MG63 (cell line): ENCODE measurements at places on chromosomes 3 and 15. TPM values are rescaled to one million over a fixed set of nuclear protein-coding genes. Genes with fewer than 3 reads are reported as not detected.

- DNase-seq: no peak
These were observed 748.9 kb downstream of the MECOM start for GRCh38 chr3:168914662-168915061.

DNA sequence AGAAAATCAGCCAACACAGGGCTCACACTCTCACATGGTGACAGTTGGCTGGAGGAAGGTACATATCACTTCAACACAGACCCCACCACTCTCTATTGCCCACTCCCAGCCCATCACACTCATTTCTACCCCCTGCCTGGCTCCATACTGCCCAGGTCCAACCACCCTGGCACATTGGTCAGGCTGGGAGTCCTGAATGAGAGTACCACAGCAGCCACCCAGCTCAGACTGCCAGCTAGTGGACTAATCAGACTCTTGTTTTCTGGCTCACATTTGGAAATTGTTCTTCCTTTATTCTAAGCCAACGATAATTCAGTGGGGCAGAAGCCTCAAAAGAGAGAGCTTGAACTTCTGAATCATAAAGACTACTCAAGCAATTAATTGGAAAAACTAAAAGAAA lies 20.0 kb downstream of the MRPL46 start:
- peak; percentile 28 for DNase-seq

DNA sequence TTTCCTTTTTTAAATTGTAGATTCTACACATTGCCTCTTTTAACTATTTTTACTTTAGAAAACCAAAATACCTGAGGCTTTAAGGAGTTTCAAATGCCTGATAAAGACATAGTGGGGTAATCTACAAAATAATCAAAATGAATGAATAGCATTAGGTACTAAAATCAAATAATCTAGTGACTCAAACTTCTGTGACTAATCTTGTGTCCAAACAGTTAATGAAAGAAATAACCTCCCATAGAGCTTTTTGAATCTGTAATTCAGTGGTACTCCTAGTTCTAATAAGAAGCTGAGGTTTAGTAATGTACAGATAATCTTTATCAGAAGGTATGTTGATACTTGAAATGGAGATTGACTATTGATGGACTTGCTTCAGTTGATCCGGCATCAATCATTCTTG lies 53.0 kb downstream of the DTWD1 start:
- DNase-seq: no peak

- no peak for DNase-seq
These were observed 342.0 kb upstream of the PPP2R3A start for GRCh38 chr3:135623558-135623957.

DNA sequence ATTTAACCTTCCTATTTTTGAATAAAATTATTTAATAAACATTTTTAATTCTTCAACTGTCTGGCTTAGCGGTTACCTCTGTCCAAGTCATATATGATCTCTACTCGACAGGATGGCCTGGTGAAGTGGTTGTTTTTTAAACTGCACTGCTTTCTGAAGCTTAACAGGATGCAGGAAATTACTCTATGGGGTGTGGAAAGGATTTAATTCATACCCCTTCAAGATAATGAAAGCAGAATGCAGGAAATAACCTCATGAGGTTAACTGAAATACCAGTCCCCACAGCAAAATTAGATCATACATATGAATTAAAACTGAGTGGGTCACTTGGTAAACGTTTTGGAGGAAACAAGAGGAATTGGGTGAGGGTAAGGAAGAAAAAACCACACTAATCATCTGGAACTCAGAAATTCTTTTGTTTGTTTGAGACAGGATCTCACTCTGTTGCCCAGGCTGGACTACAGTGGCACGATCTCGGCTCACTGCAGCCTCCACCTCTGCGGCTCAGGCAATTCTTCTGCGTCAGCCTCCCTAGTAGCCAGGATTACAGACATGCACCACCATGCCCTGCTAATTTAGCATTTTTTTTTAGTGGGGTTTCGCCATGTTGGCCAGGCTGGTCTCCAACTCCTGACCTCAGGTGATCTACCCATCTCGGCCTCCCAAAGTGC lies 50.1 kb downstream of the LYSMD4 start:
- DNase-seq: no peak

GRCh38 chr15:70337277-70338186 lies 239.8 kb upstream of the TLE3 start:
- no peak for DNase-seq

The SH3GL3 gene
- total RNA-seq: 0.15 and 2.4 TPM in 2 replicates

The PAQR5 gene
- total RNA-seq: 8.6 and 8.9 TPM in 2 replicates

The CPEB1 gene
- 14.1 and 32.7 TPM in 2 replicates for total RNA-seq
